CD4-positive, alpha-beta memory T cell (primary cell): ENCODE measurements at places on chromosomes 1 and 21. TPM values are rescaled to one million over a fixed set of nuclear protein-coding genes. Genes with fewer than 3 reads are reported as not detected.
A peak's percentile ranks its signal among the peaks of the same experiment; 100 is the strongest.

GRCh38 chr1:27668808-27669723 lies 2.9 kb downstream of the IFI6 start:
- peak; percentile 87 for DNase-seq

DNA sequence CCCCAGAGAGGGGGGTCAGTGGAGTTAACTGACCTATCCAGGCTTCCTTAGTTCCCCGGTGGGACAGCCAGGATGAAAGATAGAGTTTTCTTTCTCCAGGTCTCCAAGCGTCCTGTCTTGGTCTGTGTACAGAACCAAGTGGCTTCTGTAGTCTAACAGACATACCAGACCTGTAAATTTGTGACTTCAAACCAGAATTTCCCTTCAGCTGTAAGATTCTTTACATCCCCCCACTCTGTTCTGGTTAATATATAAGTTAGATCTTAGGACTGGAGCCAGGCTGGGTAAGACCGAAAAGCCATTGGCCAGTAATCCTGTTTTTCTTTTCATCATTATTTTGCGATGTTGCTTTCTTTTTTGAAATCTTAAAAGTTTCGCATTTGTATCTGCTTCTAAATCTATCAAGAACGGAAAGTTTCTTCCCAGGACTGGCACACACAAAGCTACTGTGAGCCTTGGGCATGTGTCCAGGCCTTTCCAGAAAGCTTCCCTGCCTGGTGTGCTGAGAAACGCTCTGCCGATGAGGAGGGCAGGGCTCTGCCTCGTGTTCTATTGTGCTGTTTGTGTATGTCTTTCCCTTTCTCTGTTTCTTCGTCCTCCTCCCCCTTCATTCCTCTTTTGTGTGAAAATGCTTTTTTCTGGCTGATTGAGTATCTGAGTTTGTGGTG lies 72.3 kb downstream of the RGL1 start:
- DNase-seq: no peak

The BRINP3 gene
- not detected for total RNA-seq

The SPATA21 gene
- not detected for total RNA-seq
